RPMI7951 (cell line): ENCODE measurements at places on chromosomes 1 and 21. TPM values are rescaled to one million over a fixed set of nuclear protein-coding genes. Genes with fewer than 3 reads are reported as not detected.

GRCh38 chr1:94886361-94886760 is 40.5 kb downstream of the CNN3 start:
- DNase-seq = no peak

DMRTA2 gene
- 0.12 and 0.20 TPM in 2 replicates for total RNA-seq

DNA sequence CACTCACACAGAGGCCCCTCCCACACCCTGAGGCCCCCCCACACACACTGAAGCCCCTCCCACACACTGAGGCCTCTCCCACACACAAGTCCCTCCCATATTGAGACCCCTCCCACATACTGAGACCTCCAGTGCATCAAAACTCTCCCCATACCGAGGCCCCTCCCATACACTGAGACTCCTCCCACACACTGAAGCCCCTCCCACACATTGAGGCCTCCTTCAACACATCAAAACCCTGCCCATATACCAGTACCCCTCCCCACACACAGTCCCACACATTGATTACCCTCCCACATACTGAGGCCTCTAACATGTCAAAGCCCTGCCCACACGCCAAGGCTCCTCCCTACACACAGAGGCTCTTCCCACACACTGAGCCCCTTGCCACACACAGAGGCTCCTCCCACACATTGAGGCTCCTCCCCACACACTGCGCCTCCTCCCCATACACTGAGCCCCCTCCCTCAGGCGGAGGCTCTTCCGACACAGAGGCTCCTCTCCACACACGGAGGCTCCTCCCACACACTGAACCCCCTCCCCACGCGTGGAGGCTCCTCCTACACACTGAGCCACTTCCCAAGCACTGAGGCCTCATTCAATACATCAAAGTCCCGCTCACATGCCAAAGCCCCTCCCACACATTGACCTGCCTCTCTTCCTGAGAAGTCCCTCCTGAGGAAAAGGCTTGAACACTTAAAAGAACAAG is 392.3 kb downstream of the CAMTA1 start:
- DNase-seq = no peak

DNA sequence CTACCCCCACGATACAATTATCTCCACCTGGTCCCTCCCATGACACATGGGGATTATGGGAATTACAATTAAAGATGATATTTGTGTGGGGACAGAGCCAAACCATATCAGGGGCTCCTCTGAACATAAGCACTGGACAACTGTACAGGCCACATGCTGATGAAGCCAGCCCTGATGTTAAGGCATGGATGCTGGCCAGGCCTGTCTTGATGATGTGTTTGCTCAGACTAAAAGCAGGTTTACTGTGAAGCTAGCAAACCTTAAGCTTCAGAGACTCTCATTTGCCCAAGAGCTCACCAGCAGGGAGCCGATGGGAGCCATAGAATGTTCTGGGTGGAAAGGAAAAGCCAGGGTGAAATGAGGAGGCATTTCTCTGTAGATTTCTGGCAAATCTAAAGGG is 135.3 kb upstream of the KCNK1 start:
- DNase-seq = no peak

- no peak for DNase-seq
Observed at GRCh38 chr21:43939443-43940328, 72.4 kb upstream of the TRAPPC10 start.

C1orf115 gene
- total RNA-seq = 0.72 and 0.88 TPM in 2 replicates

GRCh38 chr1:162951553-162952315 is 90.8 kb upstream of the CCDC190 start:
- DNase-seq = peak; percentile 15

GRCh38 chr21:39611551-39612190 is 1.1 kb upstream of the B3GALT5 start:
- peak; percentile 13 for DNase-seq

GRCh38 chr1:209691237-209691636 is 13.4 kb upstream of the HSD11B1 start:
- DNase-seq = no peak

- DNase-seq = peak; percentile 64
Observed at GRCh38 chr1:171188388-171189266, 3.5 kb downstream of the FMO2 start.

HCRTR1 gene
- total RNA-seq = not detected in 2 replicates

GRCh38 chr21:42356650-42357049 is 5.9 kb upstream of the TFF2 start:
- no peak for DNase-seq

GRCh38 chr1:58249737-58250586 is 296.6 kb downstream of the OMA1 start:
- DNase-seq = no peak

CSF3R gene
- not detected in 2 replicates for total RNA-seq

ESPN gene
- 0.10 TPM in 1 of 2 replicates, not detected in the other for total RNA-seq

- no peak for DNase-seq
Observed at GRCh38 chr1:55194851-55195250, 20.3 kb downstream of the USP24 start.

ATP1A4 gene
- total RNA-seq = not detected in 2 replicates

PINK1 gene
- total RNA-seq = 52.0 and 57.2 TPM in 2 replicates

COL6A1 gene
- 760 and 970 TPM in 2 replicates for total RNA-seq

STXBP3 gene
- total RNA-seq = 69.2 and 76.8 TPM in 2 replicates

- DNase-seq = no peak
Observed at GRCh38 chr1:218490406-218490922, 145.3 kb downstream of the TGFB2 start.

SIM2 gene
- 1.2 and 1.5 TPM in 2 replicates for total RNA-seq

DNA sequence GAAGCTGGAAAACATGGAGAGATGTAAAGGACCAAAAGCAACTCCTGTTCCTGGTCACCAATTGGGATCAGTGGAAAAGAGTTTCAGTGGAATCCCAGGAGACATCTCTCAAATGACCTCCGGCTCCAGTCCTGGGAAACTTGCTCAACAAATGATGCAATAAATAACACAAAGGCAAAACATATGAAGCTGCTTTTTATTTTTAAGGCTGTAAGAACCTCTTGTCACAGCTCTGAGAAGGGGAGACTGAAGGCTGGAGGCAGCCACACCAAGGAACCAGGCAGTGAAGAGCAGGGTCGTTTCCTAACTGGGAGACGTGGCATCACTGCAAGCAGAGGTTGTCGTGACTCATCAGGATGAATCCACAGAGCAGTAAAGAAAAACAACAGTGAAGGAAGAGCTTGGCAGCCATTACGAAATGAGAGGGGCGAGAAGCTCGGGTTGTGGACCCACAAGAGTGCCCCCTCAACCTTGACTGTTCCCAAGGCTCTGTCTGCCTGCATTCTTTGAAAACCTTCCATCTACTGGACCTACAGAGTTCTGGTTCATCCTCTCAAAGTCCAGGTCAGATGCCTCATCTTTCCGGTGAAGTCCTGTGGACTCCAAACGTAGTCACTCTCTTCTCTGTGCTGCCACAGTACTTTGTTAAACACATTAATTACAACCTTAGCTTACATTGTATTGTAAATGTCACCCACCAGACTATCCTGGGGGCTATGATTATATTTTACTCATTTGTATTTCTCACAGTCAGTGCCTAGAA is 32.1 kb downstream of the JAK1 start:
- DNase-seq = peak; percentile 74

DNA sequence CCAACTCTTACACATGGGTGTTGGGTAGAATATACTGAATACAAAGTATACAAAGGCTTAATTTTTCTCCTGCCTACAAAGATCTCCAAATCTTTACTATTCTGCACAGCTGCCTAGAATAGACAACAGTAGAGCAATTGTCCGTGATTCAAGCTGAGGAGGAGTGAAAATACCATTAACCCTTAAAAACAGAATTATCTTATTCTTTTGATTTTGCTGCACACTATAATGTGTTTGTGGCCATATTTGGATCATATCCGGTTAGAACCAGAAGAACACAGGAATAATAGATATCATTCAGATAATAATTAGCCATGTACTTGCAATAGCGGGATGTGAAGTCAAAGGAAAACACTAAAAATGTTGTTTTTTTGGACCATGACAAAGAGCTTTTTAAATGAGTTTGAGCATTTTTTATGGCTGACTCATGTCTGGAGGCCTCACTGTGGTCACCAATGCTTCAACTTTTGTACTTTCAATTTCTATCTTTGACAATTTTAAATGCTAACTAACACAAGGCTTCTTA is 197.6 kb upstream of the FOXD3 start:
- peak; percentile 91 for DNase-seq

DNA sequence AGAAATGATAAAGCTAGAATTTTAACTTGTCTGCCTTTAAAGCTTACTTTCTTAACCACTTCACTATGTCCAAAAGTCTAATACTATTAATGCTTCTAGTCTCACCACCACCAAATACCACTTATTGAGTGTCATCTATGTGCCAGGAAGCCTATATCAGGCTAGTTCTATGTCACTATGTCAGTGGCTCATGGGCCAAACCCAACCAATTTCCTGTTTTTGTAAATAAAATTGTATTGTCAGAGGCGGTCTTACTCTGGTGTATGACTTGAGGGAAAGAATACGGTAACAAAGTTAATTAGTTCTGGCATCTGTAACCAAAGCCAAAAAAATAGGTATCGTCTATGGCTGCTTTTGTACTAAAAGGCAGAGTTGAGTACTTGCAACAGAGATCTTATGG is 14.8 kb downstream of the F5 start:
- DNase-seq = no peak

DNA sequence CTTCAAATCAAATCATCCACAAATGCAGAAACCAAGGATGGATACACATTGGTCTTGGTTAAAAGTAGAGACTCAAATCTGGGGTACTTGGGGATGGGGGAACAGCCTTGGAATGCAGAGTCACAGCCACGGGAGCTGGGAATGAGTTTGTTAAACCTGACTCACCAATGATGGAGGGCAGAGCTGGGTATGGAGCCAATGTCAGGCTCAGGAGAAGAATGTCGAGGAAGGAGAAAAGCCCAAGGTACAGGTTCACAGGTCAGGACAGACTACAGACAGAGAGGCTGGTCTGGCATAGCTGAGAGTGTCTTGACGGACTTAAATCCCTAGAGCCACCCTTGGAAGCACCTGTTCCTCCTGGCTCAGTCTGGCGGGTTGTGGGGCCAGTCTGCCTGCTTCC is 237.6 kb downstream of the NTNG1 start:
- no peak for DNase-seq

GRCh38 chr1:234238060-234238459 is 135.2 kb upstream of the COA6 start:
- DNase-seq = peak; percentile 62

DNA sequence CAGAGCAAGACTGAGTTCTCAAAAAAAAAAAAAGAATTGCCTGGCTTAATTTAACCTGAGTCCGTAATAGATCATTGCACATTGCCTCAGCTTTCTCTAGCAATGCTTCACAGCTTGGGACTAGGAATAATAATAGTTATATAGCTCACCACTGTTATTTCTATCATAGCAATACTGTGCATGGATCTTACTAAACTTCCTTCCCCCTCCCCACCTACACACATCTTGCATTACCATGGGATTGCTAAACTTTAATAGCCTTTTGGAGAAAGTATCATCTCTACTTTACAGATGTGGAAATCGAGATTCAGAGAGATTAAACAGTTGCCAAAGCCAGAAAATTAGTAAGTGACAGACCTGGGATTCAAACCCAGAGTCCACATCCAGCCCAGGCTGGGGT is 99.4 kb downstream of the ATP5PO start:
- no peak for DNase-seq

PTPRF gene
- total RNA-seq = 34.5 and 39.7 TPM in 2 replicates

FCRL5 gene
- not detected in 2 replicates for total RNA-seq

EPS8L3 gene
- total RNA-seq = not detected in 2 replicates

DNA sequence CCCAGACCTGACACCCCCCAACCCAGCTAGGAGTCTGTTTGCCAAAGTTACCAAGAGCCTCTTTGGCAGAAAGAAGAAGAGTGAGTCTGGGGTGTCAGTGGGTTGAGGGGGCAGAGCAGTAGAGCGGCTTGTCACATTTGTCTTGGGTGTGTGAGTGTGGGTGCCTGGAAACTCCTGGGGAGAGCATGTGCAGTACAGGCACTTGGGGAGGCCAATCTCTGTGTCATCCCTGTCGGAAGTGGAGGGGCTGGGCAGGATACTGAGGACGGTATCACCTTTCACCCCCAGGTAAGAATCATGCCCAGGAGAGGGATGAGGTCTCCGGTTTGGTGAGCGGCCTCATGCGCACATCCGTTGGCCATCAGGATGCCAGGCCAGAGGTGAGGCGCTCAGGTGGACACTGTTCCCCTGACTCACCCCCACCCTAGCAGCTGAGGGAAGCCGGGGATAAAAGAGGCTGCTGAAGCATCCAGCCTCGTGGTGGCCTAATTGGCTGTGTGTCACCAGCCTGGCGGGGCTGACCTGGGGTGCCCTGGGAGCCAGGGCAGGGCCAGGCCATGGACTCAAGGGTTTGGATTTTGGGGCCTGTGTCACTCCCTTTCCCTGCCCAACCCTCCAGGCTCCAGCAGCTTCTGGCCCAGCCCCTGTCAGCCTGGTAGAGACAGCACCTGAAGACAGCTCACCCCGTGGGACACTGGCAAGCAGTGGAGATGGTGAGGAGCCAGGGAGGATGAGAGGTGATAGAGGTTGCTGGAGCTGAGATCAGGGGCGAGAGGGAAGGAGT is 3.3 kb downstream of the PLK3 start:
- no peak for DNase-seq

CLDN17 gene
- total RNA-seq = not detected in 2 replicates
